ENCODE measurements at places on chromosomes 11 and 22. TPM values are rescaled to one million over a fixed set of nuclear protein-coding genes. Genes with fewer than 3 reads are reported as not detected.

DNA sequence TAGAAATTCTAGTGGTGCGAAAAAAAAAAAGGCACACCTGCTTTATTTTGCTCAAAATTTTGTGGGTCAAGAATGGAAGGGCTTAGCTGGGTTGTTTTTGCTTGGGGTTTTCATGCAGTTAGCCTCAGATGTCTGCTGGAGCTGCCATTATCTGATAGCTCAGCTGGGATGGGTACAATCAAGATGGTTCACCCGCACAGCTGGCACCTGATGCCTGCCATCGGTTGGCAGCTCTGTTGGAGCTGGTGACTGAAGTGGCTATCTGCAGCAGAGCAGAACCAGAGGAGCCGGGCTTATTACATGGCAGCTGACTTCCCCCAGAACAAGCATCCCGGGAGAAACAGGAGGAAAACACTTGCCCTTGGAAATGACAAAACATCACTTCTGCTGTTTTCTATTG lies 12.1 kb upstream of the ELFN2 start:
- DNase-seq, result peak; percentile 34

GRCh38 chr22:30235687-30236170 lies 10.8 kb downstream of the LIF start:
- DNase-seq, result peak; percentile 87

GRCh38 chr11:134290646-134291045 lies 14.5 kb downstream of the GLB1L3 start:
- no peak for DNase-seq

GRCh38 chr11:56923116-56923515 lies 65.6 kb upstream of the OR5AK2 start:
- DNase-seq, result no peak

GRCh38 chr22:42719133-42719532 lies 1.5 kb downstream of the A4GALT start:
- DNase-seq, result peak; percentile 22

DNA sequence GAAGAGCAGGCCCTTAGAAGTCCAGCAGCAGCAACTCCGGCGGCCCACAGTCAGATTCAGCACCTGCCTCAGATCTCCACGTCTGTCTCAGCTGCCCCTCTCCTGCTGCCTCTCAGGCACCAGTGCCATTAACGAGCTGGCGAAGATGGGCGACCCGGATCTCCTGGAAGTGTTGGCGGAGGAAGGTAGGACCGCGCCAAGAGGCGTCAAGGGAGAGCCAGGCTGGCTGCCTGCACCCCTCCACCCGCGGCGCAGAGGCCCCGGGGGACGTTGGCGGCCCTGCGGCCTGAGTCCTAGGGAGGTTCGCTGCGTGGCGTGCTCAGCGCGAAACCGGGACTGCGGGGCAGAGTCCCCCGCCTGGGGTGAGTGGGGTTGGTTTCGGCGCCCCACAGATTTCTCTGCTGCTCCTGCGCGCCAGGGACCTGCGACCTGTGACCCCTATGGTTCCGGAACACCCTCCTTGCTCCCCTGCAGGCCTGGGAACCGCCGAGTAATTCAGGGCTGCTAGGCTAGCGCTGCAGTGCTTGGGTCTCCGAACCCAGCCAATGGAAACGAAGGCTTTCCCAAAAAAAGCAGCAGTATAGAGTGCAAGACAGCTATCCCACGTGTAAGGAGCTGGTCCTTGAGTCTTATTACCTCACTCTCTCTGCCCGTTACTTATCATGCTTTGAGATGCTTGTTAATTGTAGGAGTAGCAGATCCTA lies 615 bp downstream of the ANO5 start:
- peak; percentile 36 for DNase-seq

DNA sequence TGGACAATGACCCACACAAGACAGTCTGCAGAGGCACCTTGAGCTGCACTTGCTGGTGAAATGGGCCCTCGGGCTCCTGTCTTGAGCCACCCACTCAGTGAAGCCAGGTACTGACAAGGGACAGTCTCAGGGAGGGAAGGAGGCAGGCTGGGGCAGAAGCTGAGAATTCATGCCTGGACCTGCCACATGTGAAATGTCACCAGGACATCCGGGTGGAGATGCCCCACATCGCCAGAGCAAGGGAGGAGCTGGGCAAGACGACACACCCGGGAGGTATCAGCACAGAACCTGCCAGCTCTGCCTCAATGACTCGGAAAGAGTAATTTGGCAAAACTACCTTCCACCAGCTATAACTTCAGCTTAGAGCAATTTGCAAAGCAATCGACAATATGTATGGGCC lies 23.5 kb downstream of the CPT1A start:
- no peak for DNase-seq

- DNase-seq, result no peak
Observed at GRCh38 chr11:31764766-31765165, 46.4 kb downstream of the PAX6 start.

GRCh38 chr11:131037873-131038272 lies 121.6 kb upstream of the SNX19 start:
- DNase-seq, result no peak

DNA sequence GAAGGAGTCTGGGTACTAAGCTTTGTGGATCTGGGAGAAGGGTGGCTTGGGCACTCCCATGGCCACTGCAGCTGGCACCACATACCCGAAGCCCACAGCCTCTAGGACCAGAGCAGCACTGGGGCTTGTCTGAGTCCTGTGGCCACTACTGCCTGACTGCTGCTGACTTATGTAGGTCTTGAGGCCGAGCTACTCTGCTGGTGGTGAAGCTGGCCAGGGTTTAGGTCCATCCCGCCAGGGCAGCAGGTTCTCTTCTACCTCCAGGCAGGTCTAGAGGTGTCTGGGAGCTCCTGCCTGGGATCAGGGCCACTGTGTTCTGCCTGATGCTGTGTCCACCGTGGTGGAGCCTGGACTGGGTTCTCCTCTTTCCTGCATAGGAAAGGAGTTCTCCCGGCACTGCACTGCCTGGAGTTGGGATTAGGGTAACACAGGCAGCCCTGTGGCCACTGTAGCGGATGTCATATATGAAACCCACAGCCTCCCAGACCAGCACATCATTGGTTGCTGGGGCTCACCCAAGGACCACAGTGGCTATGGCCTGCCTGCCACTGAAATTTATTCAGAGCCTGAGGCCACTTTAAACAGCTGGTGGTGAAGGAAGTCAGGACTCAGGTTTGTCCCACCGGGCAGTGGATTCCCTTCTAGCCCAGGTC lies 109.8 kb upstream of the SERPIND1 start:
- DNase-seq, result no peak

GRCh38 chr11:14784230-14784629 lies 107.8 kb downstream of the CYP2R1 start:
- DNase-seq, result no peak

GRCh38 chr11:660681-661444 lies 23.8 kb downstream of the DRD4 start:
- no peak for DNase-seq

DNA sequence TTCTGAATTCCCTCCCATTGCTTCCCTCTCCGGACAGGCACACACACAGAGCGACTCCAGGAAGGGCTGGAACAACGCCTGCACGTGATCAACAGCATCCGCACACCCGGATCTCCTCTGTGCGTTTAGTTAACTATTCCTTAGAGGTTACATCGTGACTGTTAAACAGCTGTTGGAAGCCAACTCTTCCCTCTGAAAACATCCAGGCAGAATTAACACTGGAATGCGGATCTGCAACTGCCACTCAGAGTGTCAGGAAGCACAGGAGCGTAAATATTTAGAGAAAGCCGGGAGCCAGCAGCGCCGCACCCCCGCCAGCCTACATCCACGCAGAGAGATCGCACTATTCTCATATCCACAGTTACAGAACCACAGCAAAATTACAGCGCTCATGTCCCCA lies 46.2 kb downstream of the SHANK2 start:
- DNase-seq, result peak; percentile 21

- DNase-seq, result no peak
Observed at GRCh38 chr11:68870470-68870869, 28.8 kb upstream of the CPT1A start.

DNA sequence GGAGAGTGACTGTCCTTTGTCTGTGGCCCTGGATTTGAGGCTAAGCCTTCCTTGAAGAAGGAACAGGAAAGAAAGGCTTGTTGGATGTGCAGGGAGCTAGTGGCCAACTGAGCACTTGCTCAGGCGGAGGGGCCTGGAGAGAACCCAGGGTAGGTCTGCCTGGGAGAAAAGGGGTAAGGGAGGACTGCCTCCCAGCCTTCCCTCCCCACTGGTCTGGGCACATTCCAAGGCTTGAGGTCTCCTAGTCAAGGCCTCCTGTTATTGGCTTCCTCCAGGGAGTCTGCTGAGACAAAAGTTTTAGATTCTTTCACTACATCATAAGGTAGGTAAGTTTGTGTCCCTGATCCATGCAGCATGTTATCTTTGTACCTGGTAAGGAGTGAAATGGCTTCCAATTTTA lies 15.2 kb downstream of the KCNQ1OT1 start:
- no peak for DNase-seq

DNA sequence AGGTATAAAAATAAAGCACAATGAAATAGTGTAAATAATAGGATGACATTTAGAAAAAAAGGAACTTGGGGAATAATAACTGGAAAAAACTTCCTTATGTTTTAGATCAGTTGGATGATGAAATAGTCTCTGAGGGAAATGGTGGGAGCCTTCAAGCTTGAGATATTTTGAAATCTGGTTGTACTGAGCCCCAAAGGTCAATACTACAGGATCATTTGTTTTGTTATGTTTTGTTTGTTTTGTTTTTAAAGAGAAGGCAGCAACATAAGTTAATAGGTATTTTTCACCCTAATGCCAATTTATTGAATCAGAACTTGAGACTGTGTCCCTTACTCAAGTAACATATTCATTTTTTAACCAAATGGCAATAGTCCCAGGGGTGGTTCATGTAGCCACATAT lies 393.1 kb downstream of the ETS1 start:
- no peak for DNase-seq

- DNase-seq, result peak; percentile 86
Observed at GRCh38 chr11:47923667-47924066, 56.7 kb upstream of the PTPRJ start.

- DNase-seq, result no peak
Observed at GRCh38 chr11:67612751-67613150, 6.0 kb downstream of the NDUFV1 start.

- peak; percentile 92 for DNase-seq
Observed at GRCh38 chr22:28923826-28924732, 40.7 kb downstream of the ZNRF3 start.

DNA sequence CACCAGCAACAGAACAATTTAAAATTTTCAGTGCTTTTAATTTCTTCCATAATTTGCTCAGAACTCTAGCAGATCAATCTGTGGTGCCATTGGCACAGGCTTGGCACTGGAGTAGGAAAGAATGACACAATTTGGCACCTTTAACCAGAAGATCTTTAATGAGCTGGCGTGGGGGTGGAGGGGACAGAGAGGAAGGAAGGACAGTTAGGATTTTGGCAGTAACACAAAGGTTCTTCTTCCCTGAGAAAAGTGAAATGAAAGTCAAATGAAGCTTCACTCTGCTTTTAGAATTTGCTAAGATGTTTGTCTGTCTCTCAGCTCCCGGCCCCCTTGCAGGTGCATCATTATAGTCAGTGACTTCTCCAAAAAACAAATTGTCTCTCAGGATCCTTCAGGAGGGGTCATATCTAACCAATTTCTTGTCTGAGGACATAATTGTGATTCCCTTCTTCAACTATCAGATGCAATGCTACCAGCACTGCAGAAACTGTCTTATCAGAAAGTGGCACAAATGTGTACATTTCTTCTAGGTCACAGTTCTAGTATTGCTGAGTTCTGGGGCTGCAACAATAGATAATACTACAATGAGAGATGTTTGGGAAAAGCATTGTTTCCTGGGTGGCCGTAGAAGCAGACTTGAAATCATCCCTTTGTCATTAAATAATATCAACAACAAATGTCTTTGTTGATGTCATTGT lies 66.8 kb downstream of the CSTPP1 start:
- DNase-seq, result no peak

- DNase-seq, result no peak
Observed at GRCh38 chr11:104531075-104531474, 367.1 kb upstream of the PDGFD start.

DNA sequence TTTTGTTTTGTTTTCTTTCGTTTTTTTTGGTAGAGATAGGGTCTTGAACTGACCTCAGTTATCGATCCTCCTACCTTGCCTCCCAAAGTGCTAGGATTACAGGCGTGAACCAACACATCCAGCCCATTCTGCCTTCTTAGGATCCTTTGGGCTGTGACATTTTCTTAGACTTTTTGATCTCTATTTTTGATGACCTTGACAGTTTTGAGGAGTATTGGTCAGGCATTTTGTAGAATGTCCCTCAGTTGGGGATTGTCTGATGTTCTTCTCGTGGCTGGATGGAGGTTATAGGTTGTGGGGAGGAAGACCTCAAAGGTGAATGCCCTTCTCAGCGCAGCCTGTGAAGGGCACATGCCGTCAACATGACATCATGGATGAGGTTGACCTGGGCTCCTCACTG lies 19.5 kb upstream of the RAB1B start:
- no peak for DNase-seq

GRCh38 chr11:64767344-64768299 lies 7.8 kb upstream of the PYGM start:
- peak; percentile 57 for DNase-seq

- DNase-seq, result no peak
Observed at GRCh38 chr11:125481531-125481930, 14.5 kb downstream of the FEZ1 start.

DNA sequence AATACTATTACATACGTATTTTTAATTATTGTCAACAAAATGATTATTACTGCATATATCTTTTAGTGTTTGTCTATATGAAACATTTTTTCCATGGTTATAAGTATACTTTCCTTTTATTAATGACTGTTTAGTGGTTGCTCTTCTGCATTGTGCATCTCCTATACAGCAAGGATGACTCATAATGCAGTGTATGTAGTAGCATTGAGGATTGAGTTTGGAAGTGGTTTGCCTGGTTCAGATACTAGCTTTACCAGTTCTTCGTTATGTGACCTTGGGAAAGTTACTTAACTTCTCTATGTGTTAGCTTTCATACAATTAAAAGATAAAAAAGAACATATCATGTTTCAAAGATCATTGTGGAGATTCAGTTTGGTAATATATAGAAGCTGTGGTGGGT lies 44.1 kb downstream of the CHORDC1 start:
- DNase-seq, result no peak

OR51G2 gene
- total RNA-seq, result not detected

WBP2NL gene
- 1.3 TPM for total RNA-seq

GLB1L3 gene
- total RNA-seq, result 0.67 TPM

HINFP gene
- 24.0 TPM for total RNA-seq

LDHAL6A gene
- total RNA-seq, result not detected

KREMEN1 gene
- 27.1 TPM for total RNA-seq

SLN gene
- not detected for total RNA-seq

HYLS1 gene
- total RNA-seq, result 6.9 TPM

HOATZ gene
- not detected for total RNA-seq

OR52N4 gene
- total RNA-seq, result not detected

TPP1 gene
- 69.8 TPM for total RNA-seq

DEFB108B gene
- not detected for total RNA-seq

ZBED4 gene
- 15.8 TPM for total RNA-seq

SMTNL1 gene
- not detected for total RNA-seq

PTPN5 gene
- 0.56 TPM for total RNA-seq

Data from thyroid gland (tissue), 4 donors.